ENCODE measurements at places on chromosomes 12 and 14.

- no peak for DNase-seq
Observed at GRCh38 chr12:108320507-108321293, 18.4 kb downstream of the CMKLR1 start.

- DNase-seq = peak; percentile 80
Observed at GRCh38 chr12:113098441-113099028, 37.0 kb downstream of the RASAL1 start.

DNA sequence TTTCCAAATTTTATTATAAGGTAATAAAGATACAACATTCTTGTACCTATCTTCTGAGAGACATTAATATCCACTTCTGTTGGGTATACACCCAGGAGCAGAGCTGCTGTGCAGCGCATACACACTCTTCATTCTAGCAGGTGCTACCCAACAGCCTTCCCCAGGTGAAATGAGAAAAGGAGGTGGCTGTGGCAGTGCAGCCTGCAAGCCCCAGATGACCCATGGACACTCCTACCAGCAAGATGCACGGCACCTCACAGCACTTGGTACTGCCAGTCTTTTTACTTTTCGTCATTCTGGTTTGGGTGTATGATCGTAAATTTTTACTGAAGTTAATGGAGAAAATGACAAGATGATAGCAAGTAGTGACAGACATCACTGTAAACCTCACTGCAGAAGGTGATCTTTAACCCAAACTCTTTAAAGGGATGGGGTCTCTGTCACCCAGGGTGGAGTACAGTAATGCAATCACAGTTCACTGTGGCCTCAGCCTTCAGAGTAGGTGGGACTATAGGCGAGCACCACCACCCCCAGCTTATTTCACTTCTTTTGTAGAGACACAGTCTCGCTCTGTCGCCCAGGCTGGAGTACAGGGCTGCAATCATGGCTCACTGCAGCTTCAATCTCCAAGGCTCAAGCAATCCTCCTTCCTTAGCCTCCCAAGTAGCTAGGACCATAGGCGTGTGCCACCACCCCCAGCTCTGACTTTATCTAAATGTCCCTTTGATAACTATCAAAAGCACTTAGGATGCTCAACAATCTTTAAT, 26.5 kb downstream of the VPS37B start:
- no peak for DNase-seq

DNA sequence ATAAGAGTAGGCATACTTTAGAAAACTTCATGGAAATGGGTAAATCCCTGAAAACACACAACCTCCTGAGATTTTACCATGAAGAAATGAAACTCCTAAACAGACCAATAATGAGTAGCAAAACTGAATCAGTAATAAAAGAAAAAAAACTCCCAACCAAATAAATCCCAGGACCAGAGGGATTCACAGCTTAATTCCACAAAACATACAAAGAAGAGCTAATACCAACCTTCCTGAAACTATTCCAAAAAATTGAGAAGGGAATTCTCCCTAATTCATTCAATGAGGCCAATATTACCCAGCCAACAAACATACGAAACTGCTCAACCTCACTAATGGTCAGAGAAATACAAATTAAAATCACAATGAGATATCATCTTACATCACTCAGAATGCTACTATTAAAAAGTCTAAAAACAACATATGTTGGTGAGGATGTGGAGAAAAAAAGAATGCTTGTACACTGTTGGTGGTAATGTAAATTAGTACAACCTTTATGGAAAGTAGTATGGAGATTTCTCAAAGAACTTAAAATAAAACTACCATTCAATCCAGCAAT, 97.3 kb upstream of the ST8SIA1 start:
- no peak for DNase-seq

GRCh38 chr12:131902332-131903241, 8.2 kb downstream of the ULK1 start:
- no peak for DNase-seq

GRCh38 chr14:90521084-90521929, 124.5 kb downstream of the CALM1 start:
- DNase-seq = no peak
